ENCODE measurements at places on chromosomes 3 and 15. TPM values are rescaled to one million over a fixed set of nuclear protein-coding genes. Genes with fewer than 3 reads are reported as not detected.

Gene HIGD2B
- polyA plus RNA-seq, result not detected

DNA sequence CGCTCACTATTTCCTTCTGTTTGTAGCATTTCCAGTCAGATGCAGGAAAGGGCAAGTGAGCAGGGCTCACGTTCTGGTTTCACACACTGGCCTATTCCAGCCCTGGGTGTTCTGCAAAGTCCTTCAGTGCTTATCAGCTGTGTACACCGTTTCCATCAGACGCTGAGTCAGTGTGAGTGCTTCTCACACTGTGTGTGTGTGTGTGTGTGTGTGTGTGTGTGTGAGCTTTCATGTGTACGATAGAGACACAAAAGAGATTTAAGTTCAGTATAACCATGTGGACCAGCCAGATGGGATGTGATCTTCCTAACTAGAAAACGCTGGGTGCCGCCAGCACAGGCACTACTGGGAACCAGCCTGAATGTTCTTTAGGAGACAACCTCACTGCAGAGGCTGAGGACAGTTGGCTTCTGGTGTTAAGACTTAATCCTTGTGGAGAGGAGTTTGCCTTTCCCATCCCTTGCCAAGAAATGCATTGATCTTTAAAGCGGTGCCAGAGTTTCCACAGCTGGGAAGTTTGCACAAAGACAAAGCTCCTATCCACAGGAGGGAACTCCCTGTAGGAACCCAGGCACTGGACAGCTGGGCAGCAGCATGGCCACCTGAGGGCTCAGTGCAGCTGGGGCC, 3.9 kb upstream of the CHSY1 start:
- DNase-seq, result peak; percentile 57

GRCh38 chr15:43118829-43119228, 13.0 kb upstream of the UBR1 start:
- no peak for DNase-seq

Gene C3orf70
- polyA plus RNA-seq, result 3.4 TPM

GRCh38 chr3:151479452-151479851, 18.6 kb upstream of the IGSF10 start:
- no peak for DNase-seq

Gene PLSCR1
- 22.9 TPM for polyA plus RNA-seq

DNA sequence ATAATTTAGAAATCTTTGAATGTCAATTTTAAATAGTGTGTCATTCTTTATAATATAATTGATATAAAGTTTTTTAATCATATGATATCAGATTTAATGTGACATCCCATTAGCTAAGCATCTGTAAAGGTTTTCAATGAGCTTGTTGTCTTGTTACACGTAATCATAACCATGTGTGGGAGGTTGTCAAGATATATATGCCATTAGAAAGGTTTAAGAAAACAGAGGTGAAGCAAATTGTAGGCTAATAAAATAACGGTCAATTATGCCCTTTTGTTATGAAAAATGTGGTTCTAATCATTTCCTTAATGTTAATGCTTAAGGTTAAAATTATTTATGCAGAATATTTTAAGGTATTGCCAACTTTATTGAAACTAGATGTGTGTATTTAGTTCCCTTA, 56.3 kb downstream of the RSRC1 start:
- DNase-seq, result no peak

Measured in muscle of arm (tissue), 14 donors.